CD4-positive, alpha-beta T cell treated with Interleukin-12 subunit alpha and Interleukin-12 subunit beta, for 1 hour (primary cell): ENCODE measurements at places on chromosomes 6 and 20.

GRCh38 chr6:144675231-144675861 lies 390.2 kb downstream of the UTRN start:
- no peak for DNase-seq

DNA sequence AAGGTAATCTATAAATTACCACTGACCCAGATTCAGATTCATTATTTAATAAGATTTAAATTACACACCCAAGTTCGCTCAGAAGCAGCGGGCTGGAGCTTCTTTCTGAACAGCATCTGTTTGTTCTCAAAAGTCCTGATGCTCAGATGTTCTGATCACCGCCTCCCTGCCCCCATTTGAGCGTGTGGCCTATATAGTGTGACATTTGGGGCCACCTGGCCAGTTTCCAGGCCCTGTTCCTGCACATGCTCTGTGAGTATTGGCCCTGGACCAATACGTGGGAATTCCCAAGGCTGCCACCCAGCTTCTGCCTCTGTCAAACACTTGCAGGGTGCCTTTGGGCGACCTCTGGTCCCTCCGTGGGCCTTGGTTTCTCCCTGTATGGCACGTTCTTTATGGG lies 228.8 kb downstream of the TFAP2C start:
- DNase-seq, result no peak

GRCh38 chr6:109073344-109074132 lies 21.1 kb downstream of the SESN1 start:
- DNase-seq, result peak; percentile 82

GRCh38 chr20:2889209-2889608 lies 15.9 kb downstream of the PTPRA start:
- no peak for DNase-seq

DNA sequence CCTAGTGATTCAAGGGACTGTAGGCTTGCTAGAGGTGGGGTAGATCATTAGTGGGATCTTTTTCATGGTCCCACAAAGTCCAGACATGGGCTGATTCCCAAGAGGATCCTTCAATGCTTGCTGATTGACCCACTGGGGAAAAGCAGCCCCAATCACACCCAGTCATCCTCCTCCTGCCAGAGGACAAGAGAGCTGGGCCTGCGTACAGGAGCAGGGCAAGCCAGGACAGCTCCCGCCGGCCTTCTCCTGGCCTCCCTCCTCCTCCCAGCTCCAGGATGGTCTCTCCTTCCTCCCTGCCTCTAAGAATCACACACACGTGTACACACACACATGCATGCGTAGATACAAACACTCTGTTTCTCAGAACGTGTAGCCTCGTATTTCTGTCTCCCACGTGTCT lies 27.0 kb downstream of the KCNK15 start:
- DNase-seq, result no peak

DNA sequence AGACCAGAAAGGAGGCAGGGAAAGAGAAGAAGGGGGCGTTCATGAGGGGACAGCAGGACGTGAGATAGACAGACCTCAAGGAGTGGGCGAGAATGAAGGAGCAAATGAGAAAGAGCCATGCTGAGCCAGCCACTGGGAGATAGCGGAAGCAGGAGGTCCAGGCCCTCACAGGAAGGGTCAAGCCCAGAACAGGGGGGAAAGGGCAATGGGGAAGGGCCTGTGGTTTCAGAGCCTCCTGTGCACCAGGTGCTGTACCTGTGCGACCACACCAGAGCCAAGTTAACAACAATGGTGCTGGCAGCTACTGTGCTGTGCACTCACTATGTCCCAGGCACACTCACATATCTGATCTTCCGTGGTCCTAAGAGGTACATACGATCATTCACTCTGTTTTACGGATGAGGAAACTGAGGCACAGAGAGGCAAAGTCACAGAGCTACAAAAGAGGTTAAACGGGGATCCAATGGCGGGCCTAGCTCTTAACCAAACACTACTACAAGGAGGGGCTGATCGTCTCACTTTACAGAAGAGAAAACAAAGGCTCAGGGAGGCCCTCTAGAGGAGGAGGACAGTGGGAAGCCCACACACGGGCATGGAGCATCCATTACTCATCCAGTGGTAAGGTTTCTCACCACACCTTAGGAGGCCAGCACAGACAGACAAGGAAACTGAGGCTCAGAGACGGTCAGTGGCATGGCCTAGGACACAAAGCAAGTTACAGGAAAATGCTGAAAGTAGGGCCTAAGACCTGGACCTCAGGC lies 129.1 kb downstream of the PREX1 start:
- no peak for DNase-seq

DNA sequence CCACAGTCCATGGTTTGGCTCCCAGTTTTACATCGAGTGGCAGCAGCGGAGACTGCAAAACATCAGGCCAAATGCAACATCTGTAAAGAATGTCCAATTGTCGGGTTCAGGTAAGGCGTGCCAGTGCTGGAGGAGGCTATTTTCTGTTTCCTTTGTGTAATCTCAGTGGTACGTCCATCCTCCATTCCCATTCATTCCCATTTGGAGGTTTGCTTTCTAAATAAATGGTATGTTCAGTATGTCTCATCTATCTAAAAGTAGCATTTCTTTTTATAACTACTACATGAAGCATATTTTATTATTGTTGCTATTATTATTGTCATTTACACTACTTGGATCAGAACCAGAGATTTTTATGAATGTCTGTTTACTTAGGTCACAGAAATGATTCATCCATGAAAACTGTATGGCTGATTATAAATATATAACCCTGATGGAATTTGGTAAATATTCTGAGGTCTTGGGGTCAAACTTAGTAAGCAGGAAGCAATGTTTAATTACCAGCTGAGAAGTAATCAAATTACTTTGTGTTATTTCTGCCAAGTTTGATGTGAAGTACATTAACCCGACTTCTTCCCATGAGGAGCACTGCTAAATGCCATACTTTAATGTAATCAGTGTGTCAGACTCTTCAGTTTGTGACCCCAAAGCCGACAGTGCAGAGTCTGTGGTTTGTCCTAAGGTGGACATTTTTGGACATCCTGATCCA lies 512.9 kb downstream of the UTRN start:
- no peak for DNase-seq
